ENCODE measurements at places on chromosomes 2 and 18. TPM values are rescaled to one million over a fixed set of nuclear protein-coding genes. Genes with fewer than 3 reads are reported as not detected.

- DNase-seq, result no peak
Observed at GRCh38 chr2:142100970-142101369, 29.8 kb downstream of the LRP1B start.

- no peak for DNase-seq
Observed at GRCh38 chr2:47485751-47486300, 82.9 kb downstream of the MSH2 start.

DNA sequence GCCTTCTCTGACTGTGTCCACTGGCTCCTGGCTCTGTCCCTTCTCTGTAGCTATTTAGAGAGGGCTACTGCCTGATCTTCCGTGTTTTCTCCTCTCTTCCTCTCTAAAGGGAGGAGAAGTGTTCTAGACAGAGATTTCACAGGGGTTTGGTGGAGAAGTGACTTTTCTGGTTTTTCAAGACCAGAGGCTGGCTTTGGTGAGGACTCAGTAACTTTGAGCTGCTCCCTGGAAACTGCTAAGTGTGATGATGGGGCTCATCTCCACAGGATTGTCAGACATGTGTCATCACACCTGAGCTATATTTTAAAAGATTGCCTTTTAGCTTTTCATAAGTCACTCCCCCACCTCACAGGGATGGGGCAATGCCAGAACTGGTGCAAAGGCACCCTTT lies 6.2 kb downstream of the MAL start:
- no peak for DNase-seq

DNA sequence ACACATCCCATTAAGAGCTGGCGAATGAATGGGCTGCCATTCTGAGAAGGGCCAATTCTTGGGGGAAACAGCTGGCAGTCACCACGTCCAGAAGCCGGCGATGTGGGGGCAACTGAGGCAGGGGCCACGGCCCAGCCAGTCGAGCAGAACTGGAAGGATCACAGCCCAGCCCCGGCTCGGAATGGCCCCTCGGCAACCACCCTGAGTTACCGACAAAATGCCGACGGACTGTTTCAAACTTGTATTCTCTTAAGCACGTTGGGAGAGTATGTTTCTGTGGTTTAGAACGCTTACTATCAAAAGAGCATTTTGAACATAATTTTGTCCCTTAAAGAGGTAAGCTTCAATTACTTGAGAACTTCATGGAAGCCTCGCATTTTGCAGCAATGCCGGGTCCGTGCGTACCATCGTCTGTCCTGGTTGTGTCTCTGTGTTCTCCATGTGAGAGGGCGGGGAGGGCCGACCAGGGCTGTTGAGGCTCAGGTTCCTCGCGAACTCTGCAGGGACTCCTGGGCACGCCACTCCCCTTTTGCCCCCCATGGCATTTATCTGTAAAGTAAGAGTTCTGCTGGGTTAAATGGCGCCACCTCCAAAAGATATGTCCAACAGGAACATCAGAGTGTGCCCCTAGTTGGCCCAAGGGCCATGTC lies 155.9 kb downstream of the TWIST2 start:
- DNase-seq, result no peak

DNA sequence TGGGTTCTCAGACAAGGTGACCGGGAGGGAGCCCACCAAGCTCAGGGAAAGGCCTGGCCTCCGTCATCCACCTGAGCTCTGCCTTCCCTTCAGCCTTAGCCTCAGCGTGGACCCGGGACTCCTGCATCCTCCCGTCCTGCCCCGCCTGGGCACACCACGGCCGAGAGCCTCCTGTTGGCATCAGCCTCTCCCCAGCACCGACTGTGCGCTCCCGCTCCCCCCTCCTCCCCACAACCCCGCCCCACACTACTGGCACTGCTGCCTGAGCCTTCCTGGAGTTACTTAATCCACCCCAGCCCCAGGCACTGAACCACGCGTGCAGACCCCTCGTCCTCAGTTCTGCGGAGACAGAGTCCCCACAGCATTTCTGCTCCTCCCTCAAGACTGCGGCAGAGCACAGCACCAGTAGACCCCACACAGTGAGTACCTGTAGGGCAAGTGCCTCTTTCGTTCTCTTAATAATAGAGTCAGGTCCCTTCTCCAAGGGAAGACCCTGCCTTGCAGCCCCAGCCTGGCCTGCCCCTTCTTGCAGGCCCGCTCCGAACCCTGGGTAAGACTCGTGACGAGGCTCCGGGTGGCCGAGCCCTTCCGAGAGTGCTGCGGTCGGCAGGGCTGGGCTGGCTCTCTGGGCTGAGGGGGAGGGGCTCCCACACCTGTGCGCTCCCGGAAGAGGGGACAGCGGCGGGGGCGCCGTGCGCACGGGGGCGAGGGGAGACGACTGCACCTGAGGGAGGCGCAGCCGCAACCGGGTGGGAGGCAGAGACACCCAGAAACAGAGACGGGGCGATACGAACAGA lies at the start of gene AMER3:
Gene AMER3, plus strand, starts transcription at position 285 of the 797 bp plus-strand sequence. CDS start 6,533 bp downstream, outside the sequence.
- no peak for DNase-seq

Gene ERCC3
- polyA plus RNA-seq, result 41.8 TPM

Gene TMEM237
- 29.2 TPM for polyA plus RNA-seq

Measured in hindlimb muscle (tissue), 1 donor.